ENCODE measurements at places on chromosomes 12 and 14.

- no peak for DNase-seq
These were observed 11.8 kb downstream of the PAPLN start for GRCh38 chr14:73249108-73249507.

DNA sequence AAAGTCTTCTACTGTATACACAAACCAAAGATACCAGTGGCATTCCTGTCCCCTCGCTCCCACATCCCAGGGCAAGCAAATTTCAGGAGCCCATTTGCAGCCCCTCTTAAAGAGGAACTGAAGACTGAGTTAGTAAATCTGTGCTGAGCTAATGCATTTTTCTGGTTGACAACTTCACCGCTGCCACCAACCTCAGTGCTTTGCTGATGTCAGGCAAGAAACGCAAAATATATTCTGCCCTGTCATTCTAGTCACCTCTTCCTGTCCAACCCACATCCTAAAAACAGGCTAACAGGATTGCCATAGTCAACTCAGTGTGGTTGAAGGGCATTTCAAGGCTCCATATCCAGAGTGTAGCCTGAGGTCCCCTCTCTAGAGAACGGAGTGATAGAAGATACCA, 59.4 kb upstream of the FICD start:
- no peak for DNase-seq

GRCh38 chr12:44154128-44154527, 318.2 kb downstream of the TMEM117 start:
- no peak for DNase-seq

GRCh38 chr12:101697197-101697929, at the start of gene CHPT1:
CHPT1 (plus strand) TSS chr12:101697640; CDS start chr12:101697862, 222 bp downstream.
- DNase-seq: peak; percentile 79

GRCh38 chr14:102882226-102882906, 40.1 kb upstream of the AMN start:
- no peak for DNase-seq

GRCh38 chr12:114405519-114406271, at the start of gene TBX5:
TBX5 (minus strand) TSS chr12:114406144; CDS start chr12:114403898, 2,246 bp downstream.
- DNase-seq: no peak

Data from aorta (tissue), 5 donors.